ENCODE measurements at places on chromosomes 2 and 18.
A peak's percentile ranks its signal among the peaks of the same experiment; 100 is the strongest.

DNA sequence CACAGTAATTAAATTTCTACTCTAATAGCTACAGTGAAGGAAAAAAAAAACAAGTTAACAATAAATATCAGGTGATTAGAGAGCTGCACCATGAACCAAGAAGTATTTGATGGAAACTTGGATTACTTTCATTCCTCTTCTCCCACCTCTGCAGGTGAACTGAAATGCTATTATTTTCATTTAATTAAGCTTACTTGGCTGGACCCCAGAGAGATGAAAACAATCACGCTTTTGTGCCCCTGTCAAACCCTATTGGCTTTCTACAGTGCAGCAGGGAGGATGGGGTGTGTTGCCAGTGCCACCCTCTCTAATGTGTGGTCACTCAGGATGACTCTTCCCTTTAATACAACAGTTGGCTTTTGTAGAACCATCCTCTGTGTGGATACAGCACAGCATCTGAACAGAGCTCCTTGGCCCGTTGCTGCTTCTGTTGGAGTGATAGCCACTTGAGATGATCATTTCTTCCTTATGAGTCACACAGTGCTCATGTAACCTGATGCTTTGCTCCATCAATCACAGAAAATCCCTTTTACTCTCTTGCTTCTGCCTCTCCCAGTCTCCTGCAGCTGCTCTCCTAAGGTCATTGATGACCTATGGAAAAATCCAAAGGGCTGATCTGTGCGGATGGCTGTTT is 5.5 kb upstream of the ARL4C start:
- DNase-seq, result peak; percentile 62

- no peak for DNase-seq
Observed at GRCh38 chr2:119158563-119159347, at the start of gene C1QL2. Gene C1QL2, minus strand, starts transcription at chr2:119158751. Its CDS starts 482 bp downstream, at chr2:119158269.

GRCh38 chr2:153499439-153499838 is 20.9 kb upstream of the RPRM start:
- DNase-seq, result no peak

GRCh38 chr2:1286929-1287328 is 126.3 kb upstream of the TPO start:
- no peak for DNase-seq

DNA sequence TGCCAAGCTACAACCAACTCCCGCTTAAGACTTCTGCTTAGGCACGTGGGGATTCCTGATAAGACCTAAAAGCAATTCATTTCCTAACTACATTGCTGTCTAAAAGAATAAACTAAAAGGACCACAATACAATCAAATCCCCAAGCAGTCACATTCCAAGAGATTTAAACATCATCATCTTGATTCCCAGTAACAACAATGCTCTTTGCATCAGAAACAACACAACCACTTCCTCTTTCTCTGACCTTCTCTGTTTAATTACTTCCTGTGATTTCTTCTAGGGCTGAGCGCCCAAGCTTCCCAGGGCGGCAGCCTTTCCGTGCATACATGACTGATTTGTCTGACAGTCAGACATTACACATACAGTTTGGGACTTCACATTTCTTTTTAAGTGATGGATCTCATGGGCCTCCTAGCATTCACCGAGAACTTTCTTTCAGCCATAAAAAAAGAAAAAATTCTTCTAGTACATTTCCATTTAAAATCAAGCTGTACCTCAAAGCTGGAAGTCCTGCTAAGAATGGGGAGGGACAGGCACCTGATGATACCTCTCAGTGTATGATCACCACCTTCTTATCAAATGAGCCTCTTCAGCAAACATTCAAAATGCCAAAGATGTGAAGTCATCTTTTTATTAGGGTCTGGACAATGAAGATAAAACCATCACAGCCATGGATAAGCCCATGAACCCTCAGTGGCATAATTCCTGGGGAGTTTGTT is 11.5 kb downstream of the SPRED2 start:
- DNase-seq, result no peak

DNA sequence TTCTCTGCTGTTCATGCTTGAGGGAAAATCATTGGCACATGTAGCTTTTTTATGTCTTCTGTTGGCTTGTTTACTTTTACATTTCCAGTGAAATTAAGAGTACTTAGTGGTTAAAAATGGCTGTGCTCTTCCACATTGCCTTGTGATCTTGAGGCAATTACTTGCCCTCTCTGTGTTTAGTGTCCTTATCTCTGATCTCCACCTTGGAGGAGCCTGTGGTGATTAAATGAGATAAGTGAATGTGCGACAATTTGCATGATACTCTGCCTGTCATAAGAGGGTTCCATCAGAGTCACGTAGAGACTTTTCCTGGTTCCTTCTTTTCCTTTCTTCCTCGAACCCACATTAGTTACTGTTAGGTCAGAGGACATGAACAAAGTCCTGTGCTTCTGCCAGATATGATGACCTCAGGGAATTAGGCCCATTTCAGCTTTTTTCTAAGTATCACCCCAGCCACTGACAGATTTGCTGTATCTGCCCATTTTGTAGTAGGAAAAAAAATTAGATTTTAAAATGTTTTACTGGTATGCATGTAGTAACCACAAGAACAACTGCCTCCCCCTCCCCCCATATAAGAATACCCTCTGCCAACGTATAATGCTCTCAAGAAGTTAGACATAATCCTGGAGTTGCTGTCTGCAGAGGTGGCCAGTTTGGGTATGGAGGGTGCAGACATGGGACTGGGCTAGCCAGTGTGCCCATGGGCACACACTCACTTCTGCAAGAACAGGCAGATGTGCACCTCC is 51.9 kb downstream of the TET3 start:
- no peak for DNase-seq

GRCh38 chr2:61970807-61971556 is 65.5 kb downstream of the COMMD1 start:
- no peak for DNase-seq

DNA sequence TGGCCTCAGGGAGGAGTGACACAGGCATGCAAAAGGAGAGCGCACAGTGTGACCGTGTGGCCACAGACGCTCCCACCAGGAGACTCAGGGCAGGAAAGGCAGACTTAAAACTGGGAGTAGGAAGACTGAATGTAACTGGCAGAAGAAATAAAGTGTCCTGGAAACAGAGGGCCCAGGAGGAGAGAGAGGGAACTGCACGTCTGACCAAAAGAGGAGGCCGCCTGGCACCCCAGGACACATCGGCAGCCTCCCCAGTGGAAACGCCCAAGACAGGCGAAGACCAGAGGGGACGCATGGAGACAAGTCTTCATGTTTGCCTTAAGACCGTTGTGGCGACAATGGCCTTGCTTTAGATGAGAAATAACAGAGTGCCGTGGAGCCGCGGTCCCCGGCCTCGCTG is 163.6 kb upstream of the ALKAL2 start:
- DNase-seq, result no peak

Measured in RKO (cell line).